ENCODE measurements at places on chromosomes 12 and 14.

GRCh38 chr12:23426328-23426727 lies 523.1 kb downstream of the SOX5 start:
- no peak for DNase-seq

DNA sequence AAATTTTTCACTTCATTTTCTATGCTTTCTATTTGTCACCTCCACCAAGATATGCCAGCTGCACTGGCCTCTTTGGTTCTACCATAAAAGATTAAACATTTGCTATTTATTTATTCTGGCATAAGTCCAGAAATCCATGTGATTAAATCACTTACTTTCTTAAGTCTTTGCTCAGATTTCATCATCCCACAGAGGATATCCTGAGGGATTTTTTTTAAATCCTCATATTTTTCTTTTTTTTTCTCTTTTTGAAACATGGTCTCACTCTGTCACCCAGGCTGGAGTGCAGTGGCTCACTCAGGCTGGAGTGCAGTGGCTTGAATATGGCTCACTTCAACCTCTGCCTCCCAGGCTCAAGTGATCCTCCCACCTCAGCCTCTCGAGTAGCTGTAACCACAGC lies 645.4 kb upstream of the ATXN7L3B start:
- peak; percentile 18 for DNase-seq

- no peak for DNase-seq
Measured at GRCh38 chr12:90020014-90020413, 311.4 kb upstream of the ATP2B1 start.

DNA sequence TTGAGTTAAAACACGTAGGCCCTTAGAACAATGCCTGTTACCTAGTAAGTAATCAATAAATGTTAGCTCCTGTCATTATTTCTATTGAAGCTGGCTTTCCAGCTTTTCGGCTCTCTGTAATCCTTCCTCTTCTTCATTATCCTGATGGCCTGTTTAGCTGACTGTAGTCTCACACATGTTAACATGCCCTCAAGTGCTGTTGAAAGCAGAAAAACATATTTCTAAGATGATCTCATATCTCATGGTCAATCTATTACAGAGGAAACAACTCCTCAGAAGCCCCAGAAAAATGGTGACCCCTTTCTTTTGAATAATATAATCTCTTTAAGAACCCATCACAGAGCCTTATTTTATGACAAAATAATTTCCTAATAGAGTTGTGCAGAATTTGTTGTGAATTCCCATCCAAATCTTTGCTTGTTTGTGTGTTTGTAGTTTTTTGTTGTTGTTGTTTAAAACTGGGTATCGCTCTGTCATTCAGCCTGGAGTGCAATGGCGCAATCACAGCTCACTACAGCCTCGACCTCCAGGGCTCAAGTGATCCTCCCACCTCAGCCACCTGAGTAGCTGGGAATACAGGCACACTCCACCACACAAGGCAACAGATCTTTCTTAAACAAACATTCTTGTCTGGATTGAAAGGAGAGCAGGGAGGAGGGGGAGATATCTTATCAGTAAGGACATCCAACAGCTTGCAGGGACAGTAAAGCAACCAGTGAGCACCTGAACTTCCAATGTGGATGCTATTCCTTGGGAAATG lies 242.5 kb upstream of the CAND1 start:
- DNase-seq, result no peak

GRCh38 chr14:26887847-26888246 lies 290.0 kb upstream of the NOVA1 start:
- DNase-seq, result peak; percentile 32

- no peak for DNase-seq
Measured at GRCh38 chr14:37165794-37166193, 6.6 kb downstream of the SLC25A21 start.

Measured in fibroblast of pulmonary artery (primary cell).